AML-193 (cell line): ENCODE measurements at places on chromosomes 7 and 10.

DNA sequence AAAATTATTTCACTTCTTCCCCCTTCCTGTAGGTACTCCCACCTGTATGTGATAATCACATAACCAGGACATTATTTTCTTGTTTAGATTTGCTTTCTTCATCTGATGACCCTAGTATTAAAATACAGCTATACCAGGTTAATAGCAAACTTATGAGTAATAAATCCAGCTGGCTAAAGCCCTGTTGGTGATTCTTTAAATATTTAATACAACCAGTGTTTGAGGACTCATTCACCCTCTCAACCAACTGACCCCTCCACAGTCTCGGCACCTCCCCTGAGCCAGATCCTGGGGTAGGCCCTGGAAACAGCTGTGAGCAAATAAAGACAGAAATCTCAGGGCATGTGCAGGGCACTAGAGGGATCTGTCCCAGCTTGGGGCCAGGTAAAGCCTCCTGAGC, 58.5 kb downstream of the BLNK start:
- no peak for DNase-seq

GRCh38 chr10:130461631-130462030, 325.4 kb downstream of the GLRX3 start:
- DNase-seq = no peak

DNA sequence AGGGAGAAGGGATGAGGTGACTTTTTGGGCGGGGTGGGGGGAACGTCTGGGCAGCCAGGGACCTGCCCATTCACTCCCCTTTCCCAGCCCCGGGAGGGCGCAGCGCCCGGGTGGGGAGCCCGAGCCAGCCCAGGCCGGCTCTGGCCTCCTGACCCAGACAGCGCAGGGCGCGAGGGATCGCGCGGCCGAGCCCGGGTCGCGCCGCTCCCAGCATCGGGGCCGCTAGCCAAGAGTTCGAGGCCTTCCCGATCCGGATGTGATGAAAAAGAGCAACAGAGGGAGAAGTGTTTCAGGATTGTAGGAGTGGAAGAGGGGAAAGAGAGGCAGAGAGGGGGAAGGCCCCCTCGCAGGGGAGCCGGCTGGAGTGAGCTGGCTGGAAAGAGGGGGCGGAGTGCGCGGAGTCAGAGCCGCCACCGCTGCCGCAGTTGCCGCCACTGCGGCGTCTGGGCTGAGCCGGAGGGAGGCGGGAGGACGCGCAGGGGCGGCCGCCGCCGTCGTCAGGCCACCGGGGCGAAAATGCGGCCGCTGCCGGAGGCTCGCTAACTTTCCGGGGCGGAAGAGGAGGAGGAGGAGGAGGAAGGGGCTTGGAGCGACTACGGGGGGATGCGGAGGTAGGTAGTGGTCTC, at the start of gene MDFIC:
Gene MDFIC (plus strand): TSS at position 69 of the 626 bp plus-strand sequence. CDS start 940 bp downstream, outside the sequence.
- DNase-seq = peak; percentile 16

GRCh38 chr7:24808518-24808917, 51.3 kb upstream of the GSDME start:
- DNase-seq = no peak

- no peak for DNase-seq
These were observed 413.7 kb downstream of the TCERG1L start for GRCh38 chr10:130897815-130898214.

DNA sequence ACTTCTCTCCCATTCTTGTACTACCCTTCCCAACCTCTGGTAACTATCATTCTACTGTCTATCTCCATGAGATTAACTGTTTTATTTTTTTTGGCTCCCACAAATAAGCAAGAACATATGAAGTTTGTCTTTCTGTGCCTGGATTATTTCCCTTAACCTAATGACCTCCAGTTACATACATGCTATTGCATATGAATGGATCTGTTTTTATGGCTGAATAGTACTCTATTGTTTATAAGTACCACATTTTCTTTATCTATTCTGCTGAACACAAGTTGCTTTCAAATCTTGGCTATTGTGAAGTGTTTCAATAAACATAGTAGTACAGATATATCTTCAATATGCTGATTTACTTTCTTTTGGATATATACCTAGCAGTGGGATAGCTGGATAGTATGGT, 376.6 kb upstream of the KCND2 start:
- DNase-seq = no peak

DNA sequence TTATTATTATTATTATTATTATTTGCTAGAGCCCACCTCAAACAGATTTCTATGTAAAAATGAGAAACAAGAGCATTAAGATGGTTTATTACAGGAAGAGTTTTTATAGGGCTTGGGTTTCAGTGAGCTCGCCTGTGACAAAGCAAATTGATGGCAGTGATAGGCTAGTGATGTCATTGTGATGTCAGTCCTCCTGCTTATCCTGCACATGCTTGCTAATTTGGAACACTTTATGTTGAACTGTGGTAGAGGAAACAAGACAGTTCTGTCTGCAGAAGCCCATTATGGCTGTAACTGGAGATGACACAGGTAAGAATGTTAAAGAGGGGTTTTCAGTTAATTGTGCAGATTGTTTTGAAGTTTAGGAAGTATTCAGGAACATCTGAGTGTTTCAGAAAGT, 68.3 kb downstream of the CREM start:
- peak; percentile 2 for DNase-seq
